ENCODE measurements at places on chromosomes 12 and 14. TPM values are rescaled to one million over a fixed set of nuclear protein-coding genes. Genes with fewer than 3 reads are reported as not detected.

- no peak for DNase-seq
Measured at GRCh38 chr12:51357374-51358047, 11.0 kb upstream of the CELA1 start.

Gene TMED8
- total RNA-seq = 8.3 TPM

DNA sequence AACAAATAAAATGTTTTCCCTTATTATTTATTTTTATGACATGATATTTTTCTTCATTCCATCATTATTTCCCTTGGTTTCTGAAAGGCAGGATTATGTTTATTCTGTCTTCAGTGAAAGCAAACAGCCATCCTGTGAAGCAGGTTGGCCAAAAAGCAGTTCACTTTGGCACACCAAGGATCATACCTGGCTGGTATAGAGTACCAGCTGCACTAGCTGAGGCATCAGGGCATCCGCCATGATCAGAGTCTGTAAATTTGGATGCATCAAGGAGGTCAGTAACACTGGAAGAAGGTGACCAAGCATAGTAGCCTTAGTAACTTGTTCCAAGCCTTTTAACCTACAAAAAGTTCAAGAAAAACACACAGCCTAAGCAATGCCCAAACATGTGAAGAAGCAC, 123.3 kb downstream of the HECTD4 start:
- DNase-seq = no peak

DNA sequence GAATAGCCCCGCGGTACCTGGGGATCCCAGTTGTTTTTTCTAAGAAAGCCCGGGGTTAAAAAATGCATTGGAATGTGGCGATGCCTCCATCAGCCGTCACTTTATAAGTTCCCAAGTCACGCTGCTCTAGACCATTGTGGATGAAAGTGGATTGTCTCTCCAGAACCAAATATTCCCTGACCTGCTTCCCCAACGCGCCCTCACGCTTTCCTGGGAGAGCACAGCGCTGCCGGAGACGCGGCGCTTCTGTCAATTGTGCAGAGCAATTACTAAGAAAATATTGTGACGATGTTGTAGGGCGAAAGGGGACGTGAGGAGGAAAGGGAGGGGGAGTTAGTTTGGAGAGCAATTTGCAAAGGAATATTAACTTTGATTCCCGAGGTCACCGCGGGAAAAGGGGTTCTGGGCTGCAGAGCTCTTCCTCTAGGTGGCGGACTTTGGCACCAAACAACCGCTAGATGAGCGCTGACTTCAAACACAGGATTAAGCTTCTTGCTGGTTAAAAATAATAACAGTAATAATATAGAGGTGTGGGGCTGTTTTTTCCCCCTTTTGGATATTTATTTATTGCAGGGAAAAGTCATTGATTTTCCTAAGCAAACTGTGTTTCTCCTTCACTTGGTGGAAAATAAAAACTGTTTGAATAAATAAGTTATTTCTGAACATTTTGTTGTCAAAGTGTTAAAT, 9.6 kb upstream of the FOXG1 start:
- DNase-seq = no peak

DNA sequence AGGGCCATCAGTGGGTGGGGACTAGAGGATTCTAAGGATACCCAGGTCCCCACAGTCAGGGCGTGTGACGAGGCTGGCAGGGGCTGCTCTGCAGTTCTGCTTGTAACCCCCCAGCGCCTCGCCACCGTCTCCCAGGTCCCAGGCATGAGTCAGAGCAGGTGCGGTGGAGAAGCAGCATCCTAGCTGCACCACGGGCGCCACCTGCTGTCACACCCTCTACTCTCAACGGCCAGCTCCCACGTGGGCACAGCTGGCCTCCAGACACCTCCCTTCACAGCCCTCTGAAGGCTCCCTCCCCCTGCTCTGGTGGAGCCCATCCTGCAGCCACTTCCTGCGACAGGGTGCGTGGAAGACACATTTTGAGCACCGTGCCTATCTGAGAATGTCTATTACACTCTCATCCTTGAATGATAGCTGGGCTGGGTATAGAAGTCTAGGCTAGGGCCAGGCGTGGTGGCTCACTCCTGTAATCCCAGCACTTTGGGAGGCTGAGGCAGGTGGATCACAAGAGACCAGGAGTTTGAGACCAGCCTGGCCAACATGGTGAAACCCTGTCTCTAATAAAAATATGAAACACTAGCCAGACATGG, 6.9 kb upstream of the NUDT14 start:
- DNase-seq = no peak

- no peak for DNase-seq
Measured at GRCh38 chr12:99658671-99659349, 11.3 kb downstream of the GARIN6 start.

Gene GPR33
- not detected for total RNA-seq

Gene TDRD9
- total RNA-seq = 0.76 TPM

GRCh38 chr14:72774141-72774540, 119.8 kb downstream of the DPF3 start:
- DNase-seq = no peak

Gene PRPH
- not detected for total RNA-seq

DNA sequence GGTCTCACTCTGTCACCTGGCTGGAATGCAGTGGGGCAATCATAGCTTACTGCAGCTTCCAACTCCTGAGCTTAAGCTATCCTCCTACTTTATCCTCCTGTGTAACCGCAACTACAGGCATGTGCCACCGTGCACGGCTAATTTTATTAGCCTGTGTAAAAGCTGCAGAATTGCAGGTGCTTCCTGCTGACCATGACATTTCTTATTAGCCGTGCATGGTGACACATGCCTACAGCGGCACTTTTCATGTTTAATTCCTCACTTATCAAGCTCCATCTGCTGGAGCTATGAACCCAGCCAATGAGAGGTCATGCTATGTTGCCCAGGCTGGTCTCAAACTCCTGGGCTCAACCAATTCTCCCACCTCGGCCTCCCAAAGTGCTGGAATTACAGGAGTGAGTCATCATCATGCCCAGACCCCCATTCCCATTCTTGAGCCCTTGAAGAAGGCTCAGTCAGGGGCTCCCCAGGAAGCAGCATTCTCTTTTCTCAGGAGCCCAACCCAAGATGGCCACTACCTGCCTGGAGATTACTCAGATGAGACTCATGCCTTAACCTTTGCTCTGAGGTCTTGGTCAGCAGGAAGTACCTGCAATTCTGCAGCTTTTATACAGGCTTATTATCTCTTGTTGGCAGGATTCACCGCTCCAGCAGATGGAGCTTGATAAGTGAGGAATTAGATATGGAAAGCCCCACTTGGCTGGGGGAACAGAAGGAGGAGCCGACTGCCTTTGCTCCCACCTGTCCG, 503.2 kb downstream of the MED13L start:
- DNase-seq = no peak

Gene DPPA3
- total RNA-seq = not detected

DNA sequence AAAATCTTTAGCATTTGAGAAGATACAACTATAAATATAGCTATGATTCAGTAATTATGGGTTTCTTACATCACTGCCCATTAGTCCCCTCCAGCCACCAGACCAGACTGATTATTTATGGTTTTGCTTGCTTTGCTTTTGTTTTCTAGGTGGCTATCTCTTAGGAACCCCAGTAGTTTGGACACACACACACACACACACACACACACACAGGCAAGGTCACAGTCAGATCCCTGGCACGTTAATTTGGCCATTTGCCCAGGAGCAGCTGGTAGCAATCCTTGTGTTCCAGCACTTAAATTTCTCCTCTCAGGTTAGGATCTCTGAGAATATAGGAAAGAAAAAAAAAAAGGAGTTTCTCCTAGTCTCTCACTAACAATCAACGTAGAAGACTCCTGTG, 90.2 kb upstream of the RESF1 start:
- peak; percentile 72 for DNase-seq

- no peak for DNase-seq
Measured at GRCh38 chr12:119840582-119840981, 36.5 kb downstream of the CIT start.

Gene ARMH4
- 1.4 TPM for total RNA-seq

GRCh38 chr12:68011882-68012207, 22.6 kb downstream of the IFNG-AS1 start:
- no peak for DNase-seq

- peak; percentile 61 for DNase-seq
Measured at GRCh38 chr14:102317564-102318248, 1.8 kb upstream of the ZNF839 start.

GRCh38 chr12:65603438-65604351, 220.6 kb upstream of the HMGA2 start:
- peak; percentile 60 for DNase-seq

Gene GPR65
- total RNA-seq = 0.13 TPM
